Activated CD8-positive, alpha-beta memory T cell treated with anti-CD3 and anti-CD28 coated beads, Interleukin-2, amount 10 ng/mL, durations not matched to agents 7 days and 5 days (primary cell): ENCODE measurements at places on chromosomes 4 and X. TPM values are rescaled to one million over a fixed set of nuclear protein-coding genes. Genes with fewer than 3 reads are reported as not detected.

OCIAD1 gene
- total RNA-seq = 105 TPM

DNA sequence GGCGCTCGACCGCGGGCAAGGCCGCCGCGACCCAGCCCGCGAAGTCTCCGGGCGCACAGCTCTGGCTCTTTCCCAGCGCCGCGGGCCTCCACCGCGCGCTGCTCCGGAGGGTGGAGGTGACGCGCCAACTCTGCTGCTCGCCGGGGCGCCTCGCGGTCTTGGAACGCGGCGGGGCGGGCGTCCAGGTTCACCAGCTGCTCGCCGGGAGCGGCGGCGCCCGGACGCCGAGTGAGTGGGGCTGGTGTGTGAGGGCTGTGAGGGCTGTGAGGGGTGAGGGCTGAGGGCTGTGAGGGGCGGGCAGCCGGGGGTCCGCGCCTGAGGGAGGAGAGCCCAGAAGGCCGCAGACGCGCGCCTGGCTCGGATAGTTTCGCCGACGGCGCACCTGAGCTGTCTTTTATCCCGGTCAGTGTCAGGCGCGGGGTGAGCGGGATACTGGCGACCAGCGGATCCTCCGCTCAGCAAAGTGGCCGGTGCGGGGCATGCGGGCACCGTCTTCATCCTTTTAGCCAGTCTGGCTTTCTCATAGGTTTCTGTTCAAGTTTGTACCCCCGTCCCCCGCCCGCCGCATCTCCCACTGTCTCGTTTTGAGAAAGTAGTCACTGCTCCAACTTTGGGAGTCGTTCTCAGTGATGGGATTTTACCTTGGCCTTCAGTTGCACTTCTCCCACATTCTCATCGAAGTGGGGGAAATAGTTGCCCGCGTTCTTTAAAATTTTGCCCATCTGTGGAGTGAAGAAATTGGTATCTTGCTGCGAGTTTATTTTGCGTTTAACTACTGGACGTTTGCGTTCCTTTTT lies 586 bp downstream of the HERC5 start:
- peak overlapping the region; percentile 81 for H3K4me3 ChIP-seq
- no peaks in the 10 kb centered on the region for H3K27me3 ChIP-seq
- peaks cover 58% of the 10 kb centered on the region for H3K4me1 ChIP-seq
- peak; percentile 63 for DNase-seq

DNA sequence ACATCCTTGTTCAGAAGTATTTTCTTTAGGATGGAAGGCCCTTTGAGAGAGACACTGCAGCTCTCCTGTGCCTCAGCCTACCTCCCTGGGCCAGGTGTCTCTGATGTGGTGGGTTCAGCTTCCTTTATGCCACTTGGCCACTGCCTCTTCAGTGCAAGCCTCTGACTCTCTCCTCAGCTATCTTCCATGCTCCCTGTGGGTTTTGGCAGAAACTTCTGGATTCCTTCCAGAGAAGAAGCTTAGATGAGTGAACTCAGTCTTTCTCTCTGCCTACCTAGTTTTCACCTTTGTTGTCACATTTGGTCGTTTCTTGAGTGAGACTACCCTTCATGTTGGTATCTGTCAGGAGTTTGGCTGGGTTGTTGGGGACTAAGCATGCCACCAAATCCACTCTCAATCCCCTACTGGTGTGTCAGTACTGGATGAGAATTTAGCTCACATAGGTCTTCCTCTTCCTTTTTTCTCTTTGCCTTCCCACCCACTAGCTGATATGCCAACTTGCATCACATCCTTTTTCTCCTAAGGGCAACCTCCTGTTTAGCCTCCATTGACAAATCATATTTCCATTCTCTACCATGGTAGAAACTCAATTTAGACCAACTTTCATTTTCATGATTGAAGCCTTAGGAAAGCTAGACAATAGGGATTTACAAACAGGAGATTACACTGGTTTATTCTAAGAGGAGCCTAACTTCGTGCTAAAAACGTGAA lies 32.0 kb downstream of the IL15 start:
- no peaks in the 10 kb centered on the region for H3K27me3 ChIP-seq
- DNase-seq = no peak
- H3K4me1 ChIP-seq = peaks cover 2% of the 10 kb centered on the region
- no peak overlapping the region for H3K27ac ChIP-seq

DNA sequence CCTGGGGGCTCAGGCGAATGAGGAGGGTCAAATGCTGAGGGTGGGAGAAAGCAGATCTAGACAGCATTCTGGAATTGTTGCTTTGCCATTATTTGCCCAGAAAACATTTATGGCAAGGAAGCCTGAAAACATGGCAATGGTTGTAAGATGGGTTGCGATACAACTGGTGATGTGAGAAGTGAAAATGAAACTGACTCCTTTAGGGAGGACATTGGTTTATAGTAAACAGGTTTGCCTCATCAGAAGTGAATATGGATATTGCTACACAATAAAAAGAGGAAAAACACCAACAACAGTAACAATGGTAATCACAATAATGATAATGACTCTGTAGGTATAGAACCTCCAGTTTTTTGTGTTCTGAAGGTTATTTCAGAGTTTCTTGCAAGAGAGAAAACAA lies 107.0 kb upstream of the TBC1D9 start:
- H3K4me1 ChIP-seq = peaks cover 5% of the 10 kb centered on the region
- H3K36me3 ChIP-seq = no peaks in the 10 kb centered on the region
- no peak overlapping the region for H3K4me3 ChIP-seq
- no peak overlapping the region for H3K27ac ChIP-seq
- peaks cover 14% of the 10 kb centered on the region for H3K27me3 ChIP-seq

GRCh38 chrX:129655547-129656249 lies 942 bp upstream of the APLN start:
- peak overlapping the region; percentile 46 for H3K4me3 ChIP-seq
- no peak overlapping the region for H3K27ac ChIP-seq

DNA sequence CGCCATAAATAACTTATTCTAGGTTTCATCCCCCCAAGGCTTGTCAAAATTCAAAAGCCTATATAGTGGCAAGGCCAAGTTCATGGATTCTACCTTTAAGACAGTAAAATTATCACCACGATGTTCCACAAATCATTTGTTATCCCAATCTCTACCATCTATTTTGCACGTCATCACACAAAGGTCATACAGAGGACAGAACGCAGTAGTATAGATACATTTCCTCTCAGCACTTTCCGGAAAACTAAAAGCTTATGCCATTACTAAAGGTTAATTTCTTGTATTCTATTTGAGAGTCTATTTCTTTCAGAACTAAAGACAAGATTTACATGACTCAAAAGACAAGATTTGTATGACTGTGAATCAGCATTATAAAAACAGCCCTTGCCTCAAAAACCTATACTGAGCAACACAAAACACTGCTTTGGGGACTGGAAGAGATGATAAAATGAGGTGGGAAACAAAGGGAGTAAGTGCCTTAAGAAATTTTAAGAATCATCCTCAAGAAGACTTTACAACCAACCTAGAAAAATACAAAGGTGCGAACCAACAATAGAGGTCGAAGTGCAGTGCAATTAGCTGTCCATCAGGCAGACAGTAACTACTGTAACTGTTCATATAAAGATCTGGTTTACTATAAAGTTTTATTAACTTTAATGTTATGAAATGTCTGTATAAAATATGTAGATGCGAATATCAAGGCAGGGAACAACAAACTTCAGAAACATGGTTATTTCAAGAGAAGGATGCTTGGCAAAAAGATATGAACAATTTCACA lies 7.6 kb downstream of the UBE2D3 start:
- H3K27me3 ChIP-seq = no peaks in the 10 kb centered on the region
- no peak for DNase-seq
- H3K4me3 ChIP-seq = peak overlapping the region; percentile 71
- peak overlapping the region; percentile 86 for H3K27ac ChIP-seq
- peaks cover 83% of the 10 kb centered on the region for H3K4me1 ChIP-seq
- H3K36me3 ChIP-seq = peaks cover 64% of the 10 kb centered on the region

DGKK gene
- total RNA-seq = not detected

CLNK gene
- 0.61 TPM for total RNA-seq

HPGD gene
- 15.0 TPM for total RNA-seq

GRCh38 chr4:37770016-37770415 lies 56.5 kb upstream of the PGM2 start:
- H3K27ac ChIP-seq = no peak overlapping the region
- DNase-seq = no peak
- H3K4me1 ChIP-seq = peaks cover 19% of the 10 kb centered on the region
- H3K27me3 ChIP-seq = no peaks in the 10 kb centered on the region
- H3K4me3 ChIP-seq = no peak overlapping the region
- no peaks in the 10 kb centered on the region for H3K36me3 ChIP-seq

DNA sequence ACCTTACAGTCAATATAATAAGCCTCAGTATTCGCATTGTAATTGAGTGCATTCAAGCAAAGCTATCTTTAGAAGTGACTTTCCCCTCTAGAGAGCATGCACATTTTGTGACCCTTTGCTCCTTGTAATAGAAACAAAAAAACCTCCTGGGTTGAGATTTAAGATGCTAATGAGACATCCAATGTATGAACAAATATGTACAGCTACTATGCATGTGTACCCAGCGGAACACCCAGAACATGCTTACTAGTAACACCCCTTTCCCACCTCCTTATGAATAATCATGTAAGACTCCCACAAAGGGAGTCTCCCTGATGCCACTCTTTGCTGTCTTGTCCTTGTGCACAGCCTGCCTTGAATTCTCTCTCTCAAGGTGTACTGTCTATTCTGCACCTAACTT lies 205.5 kb downstream of the PRR32 start:
- H3K27ac ChIP-seq = no peak overlapping the region
- DNase-seq = no peak
- no peaks in the 10 kb centered on the region for H3K27me3 ChIP-seq
- H3K4me1 ChIP-seq = no peaks in the 10 kb centered on the region

SMIM14 gene
- total RNA-seq = 3.3 TPM

GRCh38 chr4:165106518-165106917 lies 6.1 kb downstream of the TMEM192 start:
- H3K27ac ChIP-seq = no peak overlapping the region
- H3K36me3 ChIP-seq = peaks cover 2% of the 10 kb centered on the region
- DNase-seq = no peak
- no peaks in the 10 kb centered on the region for H3K27me3 ChIP-seq
- peaks cover 2% of the 10 kb centered on the region for H3K4me1 ChIP-seq

DNA sequence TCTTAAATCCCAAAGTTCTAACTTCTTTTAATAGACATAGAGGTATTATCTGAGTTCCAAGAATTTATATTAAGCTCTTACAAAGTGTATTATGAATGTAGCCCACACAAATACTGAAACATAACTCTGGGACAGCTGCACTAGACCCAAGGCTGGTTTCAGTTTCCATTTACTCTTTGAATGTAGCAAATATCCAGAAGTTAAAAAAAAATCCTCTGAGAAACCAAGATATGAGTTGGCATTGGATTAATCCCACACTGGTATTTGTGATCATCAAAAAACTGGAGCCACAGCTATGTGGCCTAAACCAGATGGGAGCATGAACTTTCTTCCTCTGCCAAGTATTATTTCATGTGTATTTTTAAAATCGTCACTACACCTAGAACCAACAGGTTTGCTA lies 23.6 kb upstream of the SMPX start:
- peaks cover 13% of the 10 kb centered on the region for H3K4me1 ChIP-seq
- H3K36me3 ChIP-seq = peaks cover 3% of the 10 kb centered on the region
- H3K27me3 ChIP-seq = peaks cover 3% of the 10 kb centered on the region
- no peak overlapping the region for H3K4me3 ChIP-seq

- no peak overlapping the region for H3K27ac ChIP-seq
- DNase-seq = no peak
- H3K4me3 ChIP-seq = no peak overlapping the region
- peaks cover 2% of the 10 kb centered on the region for H3K36me3 ChIP-seq
- H3K27me3 ChIP-seq = no peaks in the 10 kb centered on the region
- H3K4me1 ChIP-seq = no peaks in the 10 kb centered on the region
Measured at GRCh38 chr4:20995015-20995414, 294.8 kb downstream of the PACRGL start.

TMPRSS11F gene
- total RNA-seq = not detected

DNA sequence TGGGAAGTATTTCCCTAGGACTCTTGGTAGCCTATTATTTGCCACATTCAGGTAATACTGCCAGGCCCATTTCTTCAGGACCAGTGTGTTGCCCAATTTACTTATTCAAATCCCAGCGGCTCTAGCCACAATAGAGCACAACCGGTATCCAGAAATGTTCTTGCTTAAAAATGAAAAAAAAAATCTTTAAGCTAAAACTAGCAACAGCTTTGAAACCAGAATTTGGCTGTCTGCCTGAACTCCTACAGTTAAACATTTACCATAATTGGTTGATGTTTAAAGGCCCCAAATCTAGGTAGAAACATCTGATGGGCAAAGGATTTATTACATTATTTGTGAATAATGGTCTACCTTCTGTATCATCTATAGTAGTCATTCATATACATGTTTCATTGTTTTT lies 930 bp upstream of the SLITRK4 start:
- DNase-seq = no peak
- no peak overlapping the region for H3K27ac ChIP-seq
- H3K27me3 ChIP-seq = peaks cover 6% of the 10 kb centered on the region
- H3K4me3 ChIP-seq = no peak overlapping the region
- H3K36me3 ChIP-seq = peaks cover 3% of the 10 kb centered on the region

- no peaks in the 10 kb centered on the region for H3K36me3 ChIP-seq
- DNase-seq = no peak
- H3K4me1 ChIP-seq = no peaks in the 10 kb centered on the region
- H3K27ac ChIP-seq = no peak overlapping the region
- H3K27me3 ChIP-seq = no peaks in the 10 kb centered on the region
Measured at GRCh38 chr4:107265859-107266258, 229.7 kb upstream of the DKK2 start.

- H3K27me3 ChIP-seq = peaks cover 3% of the 10 kb centered on the region
- H3K36me3 ChIP-seq = no peaks in the 10 kb centered on the region
- H3K4me1 ChIP-seq = no peaks in the 10 kb centered on the region
- no peak for DNase-seq
Measured at GRCh38 chr4:80526697-80527096, 191.2 kb downstream of the CFAP299 start.

- no peak overlapping the region for H3K27ac ChIP-seq
- H3K4me3 ChIP-seq = no peak overlapping the region
- no peaks in the 10 kb centered on the region for H3K36me3 ChIP-seq
- peaks cover 4% of the 10 kb centered on the region for H3K27me3 ChIP-seq
Measured at GRCh38 chrX:11611965-11612364, 53.8 kb downstream of the ARHGAP6 start.

HPGDS gene
- total RNA-seq = 0.41 TPM

MAGEA10 gene
- not detected for total RNA-seq
